ENCODE measurements at places on chromosomes 7 and 10. TPM values are rescaled to one million over a fixed set of nuclear protein-coding genes. Genes with fewer than 3 reads are reported as not detected.

DNA sequence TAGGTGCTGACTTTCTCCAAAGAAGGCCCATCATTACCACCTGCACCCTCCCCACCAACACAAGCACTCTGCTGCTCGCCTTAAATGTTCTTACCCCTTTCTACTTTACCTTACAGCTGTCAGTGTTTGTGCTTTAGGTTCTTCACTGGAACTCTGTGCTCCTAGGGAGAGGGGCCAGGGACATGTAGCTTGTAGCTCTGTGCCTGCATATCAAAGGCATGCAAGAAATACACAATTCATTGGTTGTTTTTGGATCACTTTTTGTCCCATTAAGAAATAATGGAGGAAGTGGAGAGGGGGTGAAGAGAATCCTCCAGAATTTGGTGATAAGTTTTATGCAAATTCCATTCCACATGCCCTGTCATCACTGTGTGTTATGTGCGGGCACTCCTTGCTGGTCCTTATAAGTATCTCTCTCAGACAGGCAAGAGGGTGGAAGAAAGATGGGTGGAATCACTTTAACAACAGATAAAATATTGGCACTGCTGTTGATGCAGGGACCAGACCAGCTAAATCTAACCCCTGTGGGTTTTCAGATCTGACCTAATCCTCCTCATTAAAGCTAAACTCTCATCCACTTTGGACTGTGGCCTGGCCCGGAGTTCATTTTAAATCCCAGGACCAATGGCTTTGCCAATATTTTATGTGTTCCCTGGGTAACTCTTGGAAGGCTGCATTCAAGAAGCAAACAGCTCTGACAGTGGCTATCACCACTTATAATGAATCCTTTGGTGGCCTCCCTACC lies 375.8 kb upstream of the NFE2L3 start:
- no peak overlapping the region for H3K27ac ChIP-seq
- H3K4me1 ChIP-seq: peaks cover 49% of the 10 kb centered on the region
- H3K27me3 ChIP-seq: no peaks in the 10 kb centered on the region
- H3K36me3 ChIP-seq: no peaks in the 10 kb centered on the region
- H3K4me3 ChIP-seq: no peak overlapping the region

DNA sequence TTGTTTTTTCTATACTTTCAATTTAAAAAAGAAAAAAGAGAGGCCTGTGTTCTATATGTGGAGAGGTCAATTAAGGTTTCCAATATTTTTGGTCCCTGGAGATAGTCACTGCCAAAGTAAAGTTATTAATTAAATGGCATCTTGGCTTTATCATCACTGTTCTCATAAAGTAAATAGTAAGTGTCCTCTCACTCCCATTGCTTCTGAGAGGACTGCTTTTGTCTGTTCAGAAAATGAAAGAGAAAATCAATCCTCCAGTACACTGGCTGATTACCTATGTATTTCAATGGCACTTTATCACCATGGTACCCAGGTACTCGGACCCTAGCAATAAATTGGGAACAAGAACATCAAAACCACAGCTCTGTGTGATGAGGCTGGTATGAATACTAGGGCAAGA lies 94.0 kb downstream of the RNLS start:
- H3K4me1 ChIP-seq: no peaks in the 10 kb centered on the region
- H3K27ac ChIP-seq: no peak overlapping the region
- DNase-seq: no peak
- no peaks in the 10 kb centered on the region for H3K27me3 ChIP-seq

- no peak for DNase-seq
- H3K4me3 ChIP-seq: no peak overlapping the region
- H3K36me3 ChIP-seq: no peaks in the 10 kb centered on the region
These were observed 85.9 kb upstream of the GRB10 start for GRCh38 chr7:50868426-50869100.

DNA sequence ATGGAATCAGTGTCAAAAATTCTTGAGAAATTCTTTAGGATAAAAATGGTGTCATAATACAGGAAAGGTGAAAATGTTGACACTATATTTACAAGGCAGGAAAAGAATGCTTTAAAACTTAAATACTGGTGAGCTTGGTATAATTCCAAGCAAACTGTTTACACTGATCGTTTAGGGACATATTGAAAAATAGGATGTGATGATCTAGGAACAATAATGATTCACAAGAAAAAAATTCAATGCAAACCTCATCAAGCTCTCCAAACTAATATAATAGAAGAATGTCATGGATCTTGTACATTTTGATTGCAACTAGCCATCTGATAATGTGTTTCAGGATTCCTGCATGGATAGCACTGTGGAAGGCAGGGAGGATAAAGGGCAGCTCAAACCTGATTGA lies 98.4 kb downstream of the CHRM2 start:
- H3K36me3 ChIP-seq: no peaks in the 10 kb centered on the region
- no peaks in the 10 kb centered on the region for H3K27me3 ChIP-seq
- no peaks in the 10 kb centered on the region for H3K4me1 ChIP-seq
- DNase-seq: no peak
- no peak overlapping the region for H3K27ac ChIP-seq
- no peak overlapping the region for H3K4me3 ChIP-seq

GRCh38 chr7:41331194-41331593 lies 371.7 kb downstream of the INHBA start:
- H3K27me3 ChIP-seq: peaks cover 6% of the 10 kb centered on the region
- H3K36me3 ChIP-seq: no peaks in the 10 kb centered on the region
- H3K27ac ChIP-seq: no peak overlapping the region
- no peak overlapping the region for H3K4me3 ChIP-seq
- no peaks in the 10 kb centered on the region for H3K4me1 ChIP-seq

CTAGE6 gene
- total RNA-seq: not detected
